ENCODE measurements at places on chromosomes 1 and 21.
A peak's percentile ranks its signal among the peaks of the same experiment; 100 is the strongest.

DNA sequence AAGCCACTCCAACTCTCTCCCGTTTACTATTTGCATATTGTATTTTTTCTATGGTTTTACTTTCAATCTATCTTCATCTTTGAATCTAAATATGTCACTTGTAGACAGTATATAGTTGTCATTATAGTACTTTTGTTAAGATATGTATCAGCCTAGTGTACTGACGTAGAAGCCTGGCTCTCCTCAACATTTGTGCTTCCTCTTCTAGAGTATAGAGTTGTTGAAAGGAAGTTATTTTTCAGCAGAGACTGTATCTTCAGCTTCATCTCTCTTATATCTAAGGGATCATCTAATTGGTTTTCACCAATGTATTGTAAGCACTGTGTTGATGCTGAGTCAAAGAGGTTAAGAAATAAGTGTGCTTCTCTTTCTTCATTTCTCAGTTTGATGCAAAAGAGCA is 192.8 kb downstream of the LMO4 start:
- no peak overlapping the region for H3K27ac ChIP-seq
- H3K4me1 ChIP-seq = no peaks in the 10 kb centered on the region
- H3K4me3 ChIP-seq = no peak overlapping the region
- H3K27me3 ChIP-seq = no peaks in the 10 kb centered on the region

GRCh38 chr1:104266612-104267011 is 516.9 kb downstream of the AMY1C start:
- no peaks in the 10 kb centered on the region for H3K4me1 ChIP-seq
- no peak overlapping the region for H3K4me3 ChIP-seq
- no peaks in the 10 kb centered on the region for H3K27me3 ChIP-seq

DNA sequence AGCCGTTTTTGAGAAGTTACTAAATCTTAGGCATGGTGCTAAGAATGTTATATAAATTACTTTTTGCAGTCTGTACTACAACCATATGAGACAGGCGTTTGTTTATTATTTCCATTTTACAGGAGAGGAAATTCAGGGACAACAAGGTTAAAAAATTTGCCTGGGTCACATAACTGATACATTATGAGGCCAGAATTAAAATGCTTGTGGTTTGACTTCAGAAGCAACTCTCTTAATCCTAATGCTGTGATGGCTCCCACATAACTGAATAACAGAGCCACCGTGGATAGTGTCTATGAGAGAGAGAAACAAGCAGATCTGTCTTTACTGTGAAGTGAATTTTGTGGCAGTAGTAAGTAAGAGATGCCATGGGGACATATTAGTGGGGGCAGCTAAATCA is 184.9 kb downstream of the NCAM2 start:
- no peaks in the 10 kb centered on the region for H3K4me1 ChIP-seq
- no peak for DNase-seq
- H3K27me3 ChIP-seq = peaks cover 32% of the 10 kb centered on the region
- no peak overlapping the region for H3K27ac ChIP-seq
- H3K36me3 ChIP-seq = no peaks in the 10 kb centered on the region

DNA sequence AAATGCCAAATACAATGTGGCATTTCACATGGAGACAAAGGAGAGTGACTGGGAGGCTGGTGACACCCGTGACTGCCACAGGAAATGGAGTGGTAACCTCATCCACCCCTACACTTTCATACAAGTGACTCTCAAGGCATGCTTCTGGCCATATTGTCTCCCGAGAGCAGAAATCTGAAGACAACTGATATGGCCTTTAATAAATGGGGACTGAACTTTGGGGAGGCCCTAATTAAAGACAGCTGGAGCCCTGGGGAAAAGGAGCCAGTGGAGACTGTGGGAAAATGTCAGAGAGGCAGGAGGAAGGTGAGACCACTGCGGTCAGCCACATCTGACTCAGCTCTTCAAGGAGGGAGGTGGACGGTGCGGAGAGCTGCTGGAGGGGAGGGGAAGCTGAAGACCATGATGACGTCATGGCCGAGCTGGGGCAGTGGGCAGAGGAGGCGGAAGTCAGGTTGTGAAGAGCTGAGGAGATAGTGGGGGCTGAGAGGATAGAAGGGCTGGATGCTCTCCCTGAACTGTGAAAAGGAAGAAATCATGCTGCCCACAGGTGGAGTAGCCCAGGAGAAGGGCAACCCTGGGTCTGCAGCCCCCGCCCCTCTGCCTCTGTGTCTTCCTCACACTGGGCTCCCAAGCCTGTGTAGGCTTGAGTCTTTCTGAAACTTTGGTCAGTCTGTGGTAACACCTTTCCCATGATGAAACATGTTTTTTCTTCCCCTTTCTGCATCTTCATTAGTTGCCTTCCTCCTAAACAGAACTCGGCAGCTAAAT is 14.0 kb upstream of the NCF2 start:
- no peak for DNase-seq
- no peaks in the 10 kb centered on the region for H3K27me3 ChIP-seq
- no peak overlapping the region for H3K4me3 ChIP-seq
- peaks cover 23% of the 10 kb centered on the region for H3K4me1 ChIP-seq

- no peak for DNase-seq
- no peak overlapping the region for H3K4me3 ChIP-seq
- no peaks in the 10 kb centered on the region for H3K27me3 ChIP-seq
- no peaks in the 10 kb centered on the region for H3K36me3 ChIP-seq
- H3K27ac ChIP-seq = no peak overlapping the region
- peaks cover 9% of the 10 kb centered on the region for H3K4me1 ChIP-seq
Observed at GRCh38 chr1:56712150-56712549, 67.0 kb downstream of the PRKAA2 start.

- H3K4me3 ChIP-seq = no peak overlapping the region
- H3K36me3 ChIP-seq = no peaks in the 10 kb centered on the region
- H3K27me3 ChIP-seq = no peaks in the 10 kb centered on the region
- H3K27ac ChIP-seq = no peak overlapping the region
Observed at GRCh38 chr1:208557046-208557722, 313.0 kb upstream of the PLXNA2 start.

DNA sequence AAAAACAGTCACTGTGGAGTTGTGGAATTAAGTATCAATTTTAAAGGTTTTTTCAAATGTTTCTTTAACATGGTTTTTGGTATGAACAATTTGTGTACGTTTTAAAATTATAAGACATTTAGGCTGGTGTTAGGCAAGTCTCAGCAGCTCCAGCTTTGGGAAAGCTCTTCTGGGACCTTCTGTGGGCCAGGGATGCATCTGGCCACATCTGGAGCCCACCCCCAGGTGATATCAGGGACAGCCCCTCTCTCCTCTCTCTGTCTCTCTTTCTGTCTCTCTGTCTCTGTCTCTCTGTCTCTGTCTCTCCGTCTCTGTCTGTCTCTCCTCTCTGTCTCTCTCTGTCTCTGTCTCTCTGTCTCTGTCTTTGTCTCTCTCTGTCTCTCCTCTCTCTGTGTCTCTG is 1.3 kb upstream of the COL6A1 start:
- no peak overlapping the region for H3K4me3 ChIP-seq
- no peak for DNase-seq
- no peak overlapping the region for H3K27ac ChIP-seq

- DNase-seq = no peak
- no peaks in the 10 kb centered on the region for H3K36me3 ChIP-seq
- H3K4me3 ChIP-seq = no peak overlapping the region
- H3K27me3 ChIP-seq = peaks cover 4% of the 10 kb centered on the region
- no peaks in the 10 kb centered on the region for H3K4me1 ChIP-seq
- H3K27ac ChIP-seq = no peak overlapping the region
Observed at GRCh38 chr1:20380175-20380574, 89.5 kb downstream of the VWA5B1 start.

DNA sequence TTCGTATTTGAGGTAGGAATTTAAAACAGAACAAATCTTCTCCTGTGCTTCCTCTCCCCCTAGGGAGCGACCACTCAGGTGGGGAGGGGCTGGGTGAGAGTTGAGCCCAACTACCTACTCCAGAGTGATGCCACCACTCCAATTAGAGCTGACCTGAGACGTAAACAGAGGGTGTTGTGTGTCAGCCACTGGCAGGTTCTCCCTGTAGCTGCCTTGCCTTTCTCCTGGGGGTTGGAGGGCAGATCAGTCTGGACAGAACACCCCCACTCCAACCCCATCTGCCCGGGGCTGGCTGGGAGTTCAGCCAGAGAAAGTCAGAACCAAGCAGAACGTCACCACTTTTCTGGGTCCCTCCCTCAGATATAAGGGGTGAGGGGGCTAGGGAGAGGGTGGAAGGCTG is 2.0 kb downstream of the HPDL start:
- H3K36me3 ChIP-seq = peaks cover 13% of the 10 kb centered on the region
- H3K27ac ChIP-seq = peak overlapping the region; percentile 17
- no peak for DNase-seq

DNA sequence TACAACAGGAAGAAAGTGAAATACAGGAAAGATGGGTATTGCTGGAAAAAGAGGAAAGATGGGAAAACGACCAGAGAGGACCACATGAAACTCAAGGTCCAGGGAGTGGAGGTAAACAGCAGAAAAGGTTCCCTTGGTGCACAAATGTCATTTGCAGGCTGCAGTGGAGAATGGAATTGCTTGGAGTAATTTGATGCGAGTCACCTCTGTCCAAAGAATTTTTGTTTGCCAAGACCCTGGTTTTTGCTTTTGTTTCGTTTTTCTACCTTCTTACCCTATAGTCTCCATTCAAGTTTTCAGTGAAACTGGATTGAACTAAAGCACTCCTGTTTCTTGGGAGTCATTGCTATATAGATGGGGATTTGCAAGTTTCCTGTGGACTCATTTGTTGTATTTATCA is 464.3 kb downstream of the CAMTA1 start:
- no peaks in the 10 kb centered on the region for H3K36me3 ChIP-seq
- H3K4me3 ChIP-seq = no peak overlapping the region
- H3K4me1 ChIP-seq = no peaks in the 10 kb centered on the region
- H3K27ac ChIP-seq = no peak overlapping the region

DNA sequence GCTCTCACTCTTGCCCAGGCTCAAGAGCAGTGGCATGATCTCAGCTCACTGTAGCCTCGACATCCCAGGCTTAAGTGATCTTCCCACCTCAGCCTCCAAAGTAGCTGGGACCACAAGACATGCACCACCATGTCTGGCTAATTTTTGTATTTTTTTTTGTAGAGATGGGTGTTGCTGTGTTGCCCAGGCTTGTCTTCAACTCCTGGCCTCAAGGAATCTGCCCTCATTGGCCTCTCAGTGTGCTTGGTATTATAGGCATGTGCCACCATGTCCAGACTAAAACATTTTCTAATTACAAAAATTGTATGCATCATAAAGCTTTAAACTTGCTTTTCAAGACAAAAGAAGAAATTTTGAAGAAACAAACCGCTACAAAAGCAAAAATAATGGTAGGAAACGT is 20.1 kb downstream of the CBR1 start:
- DNase-seq = no peak
- no peak overlapping the region for H3K4me3 ChIP-seq
- no peaks in the 10 kb centered on the region for H3K27me3 ChIP-seq
- peak overlapping the region; percentile 27 for H3K27ac ChIP-seq
- H3K4me1 ChIP-seq = peaks cover 6% of the 10 kb centered on the region
- no peaks in the 10 kb centered on the region for H3K36me3 ChIP-seq

- H3K4me3 ChIP-seq = peak overlapping the region; percentile 25
- no peaks in the 10 kb centered on the region for H3K27me3 ChIP-seq
- no peaks in the 10 kb centered on the region for H3K36me3 ChIP-seq
- peak overlapping the region; percentile 96 for H3K27ac ChIP-seq
- peaks cover 43% of the 10 kb centered on the region for H3K4me1 ChIP-seq
Observed at GRCh38 chr1:156502894-156503697, 2.5 kb upstream of the MEF2D start.

- H3K4me3 ChIP-seq = no peak overlapping the region
- H3K4me1 ChIP-seq = peaks cover 25% of the 10 kb centered on the region
- H3K36me3 ChIP-seq = no peaks in the 10 kb centered on the region
- H3K27me3 ChIP-seq = no peaks in the 10 kb centered on the region
Observed at GRCh38 chr1:199684686-199685273, 342.7 kb upstream of the NR5A2 start.

DNA sequence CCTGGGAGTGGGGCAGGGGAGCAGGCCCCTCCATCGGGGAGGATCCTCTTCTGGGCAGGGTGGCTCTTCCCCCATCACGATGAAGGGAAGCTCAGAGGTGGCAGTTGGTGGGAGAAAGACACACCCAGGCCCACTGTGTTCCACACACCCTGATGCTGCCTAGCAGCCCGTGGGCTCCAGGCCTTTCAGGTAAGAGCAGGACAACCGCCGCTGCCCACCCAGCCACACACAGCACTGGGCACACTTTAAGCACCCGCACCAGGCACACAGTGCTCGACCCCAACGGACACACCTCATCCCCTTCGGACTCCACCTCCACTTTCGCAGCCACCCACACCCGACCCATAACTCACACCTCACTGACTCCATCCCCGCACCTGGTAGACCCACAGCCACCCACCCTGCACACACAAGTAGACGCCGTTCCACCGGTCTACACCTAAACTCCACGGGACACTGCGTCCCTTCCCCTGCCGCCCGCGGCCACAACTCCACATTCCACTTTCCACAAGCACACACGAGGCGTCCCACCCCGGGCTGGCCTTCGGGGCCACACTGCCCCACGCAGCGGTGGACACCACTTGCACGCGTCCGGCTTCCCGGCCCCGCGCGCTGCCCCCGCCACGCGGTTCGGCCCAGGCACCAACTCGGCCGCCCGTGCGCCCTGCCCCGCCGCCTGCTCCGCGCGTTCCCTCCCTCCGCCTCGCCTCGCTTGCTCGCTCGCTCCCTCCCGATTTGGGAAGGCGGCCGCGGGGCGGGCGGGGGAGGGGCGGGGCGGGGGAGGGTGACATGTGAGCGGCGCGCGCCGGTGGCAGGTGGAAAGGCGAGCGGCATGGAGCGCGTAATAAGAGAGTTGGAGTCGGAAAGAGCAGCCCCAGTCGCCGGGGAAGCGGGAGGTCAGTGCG is at the start of gene KCNQ4:
KCNQ4 (plus strand) TSS at position 787 of the 905 bp plus-strand sequence. CDS start 307 bp downstream, outside the sequence.
- H3K27ac ChIP-seq = no peak within 1 kb of the TSS
- peak within 1 kb of the TSS; percentile 27 for H3K4me3 ChIP-seq
- H3K27me3 ChIP-seq = peaks cover 10% of the 10 kb centered on the region
- no peak for DNase-seq

DNA sequence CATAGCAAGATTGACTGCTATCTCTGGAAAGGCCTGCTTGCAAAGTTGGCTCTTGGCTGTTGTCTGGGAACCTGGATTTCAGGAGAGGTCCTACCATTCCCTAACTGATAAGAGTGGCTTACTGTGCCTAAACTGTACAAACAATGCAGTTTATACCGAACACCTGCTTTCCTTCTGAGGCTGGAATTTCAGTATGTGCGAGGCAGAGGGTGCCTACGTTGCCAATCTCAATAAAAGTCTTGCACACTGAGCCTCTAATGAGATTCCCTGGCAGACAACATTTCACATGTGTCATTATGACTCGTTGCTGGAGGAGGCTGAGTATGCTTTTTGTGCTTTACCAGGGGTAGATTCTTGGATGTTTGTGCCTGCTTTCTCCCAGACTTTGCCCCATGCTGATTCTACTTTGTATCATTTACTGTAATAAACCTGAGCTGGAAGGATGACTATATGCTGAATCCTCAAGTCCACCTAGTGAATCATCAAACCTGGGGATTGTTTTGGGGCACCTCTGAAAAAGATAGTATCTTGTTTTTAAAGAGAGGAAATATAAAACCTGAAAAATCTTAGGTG is 58.9 kb upstream of the GNG4 start:
- H3K4me3 ChIP-seq = no peak overlapping the region
- peak overlapping the region; percentile 69 for H3K27ac ChIP-seq
- H3K36me3 ChIP-seq = no peaks in the 10 kb centered on the region
- H3K27me3 ChIP-seq = no peaks in the 10 kb centered on the region
- peaks cover 24% of the 10 kb centered on the region for H3K4me1 ChIP-seq

GRCh38 chr1:183019860-183020259 is 3.4 kb upstream of the LAMC1 start:
- no peak for DNase-seq
- no peak overlapping the region for H3K4me3 ChIP-seq
- no peaks in the 10 kb centered on the region for H3K27me3 ChIP-seq
- H3K4me1 ChIP-seq = peaks cover 12% of the 10 kb centered on the region
- H3K36me3 ChIP-seq = no peaks in the 10 kb centered on the region
